ENCODE measurements at places on chromosomes 4 and X.

DNA sequence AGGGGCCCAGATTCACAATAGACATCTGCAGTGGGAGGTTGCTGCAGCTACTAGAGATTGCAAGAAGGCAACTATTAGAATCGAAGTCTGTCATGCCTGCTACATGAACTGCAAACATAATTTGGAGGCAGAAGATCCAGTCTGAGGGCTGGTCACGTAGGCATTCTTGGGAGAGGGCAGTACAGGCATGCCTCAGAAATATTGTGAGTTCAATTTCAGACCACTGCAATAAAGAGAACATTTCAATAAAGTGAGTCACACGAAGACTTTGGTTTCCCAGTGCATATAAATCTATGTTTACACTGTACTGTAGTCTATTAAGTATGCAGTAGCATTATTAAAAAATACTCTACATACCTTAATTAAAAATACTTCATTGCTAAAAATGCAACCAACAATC, 585.8 kb upstream of the FAT1 start:
- no peak for DNase-seq

DNA sequence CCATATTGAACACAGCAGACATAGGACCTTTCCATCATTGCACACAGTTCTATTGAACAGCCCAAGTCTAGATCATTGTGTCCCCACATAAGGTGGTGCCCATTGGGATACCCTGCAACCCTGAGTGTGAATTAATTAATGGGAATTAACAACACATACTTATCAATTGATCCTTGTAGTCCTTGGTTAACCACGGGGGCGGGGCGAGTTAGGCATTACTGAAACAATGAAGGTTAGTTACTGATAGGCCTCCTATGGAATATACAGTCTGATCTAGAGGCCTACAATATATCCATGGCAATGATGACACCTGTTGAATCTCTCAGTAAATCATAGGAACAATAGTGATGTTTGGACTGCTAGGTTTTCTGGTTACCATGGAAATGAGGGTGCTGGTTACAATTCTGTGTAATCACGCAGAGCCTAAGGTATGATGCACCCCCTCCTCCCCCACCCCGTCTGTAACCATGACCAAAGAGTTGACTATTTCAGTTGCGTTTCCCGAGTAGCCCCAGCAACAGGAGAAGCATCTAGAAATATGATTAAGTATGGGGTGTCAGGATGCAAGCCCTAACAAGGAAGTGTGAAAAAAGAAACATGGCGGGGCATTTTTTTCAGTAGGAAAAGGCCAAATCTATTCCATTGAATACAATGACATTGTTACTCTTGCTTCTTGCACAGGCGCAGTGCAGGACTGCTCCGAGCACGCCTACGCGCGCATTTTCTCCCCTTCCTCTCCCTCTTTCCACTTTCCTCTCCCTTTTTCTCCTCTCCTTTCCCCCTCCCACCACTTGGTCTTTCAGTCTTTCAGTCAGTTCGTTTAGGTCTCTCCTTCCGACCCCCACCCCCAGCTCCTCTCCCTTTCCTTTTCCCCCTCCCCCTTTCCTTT, 677 bp upstream of the NONO start:
- no peak for DNase-seq

- DNase-seq: no peak
Observed at GRCh38 chr4:21474195-21474594, 474.4 kb downstream of the KCNIP4 start.

- DNase-seq: no peak
Observed at GRCh38 chr4:123204737-123205136, 191.9 kb upstream of the SPRY1 start.

DNA sequence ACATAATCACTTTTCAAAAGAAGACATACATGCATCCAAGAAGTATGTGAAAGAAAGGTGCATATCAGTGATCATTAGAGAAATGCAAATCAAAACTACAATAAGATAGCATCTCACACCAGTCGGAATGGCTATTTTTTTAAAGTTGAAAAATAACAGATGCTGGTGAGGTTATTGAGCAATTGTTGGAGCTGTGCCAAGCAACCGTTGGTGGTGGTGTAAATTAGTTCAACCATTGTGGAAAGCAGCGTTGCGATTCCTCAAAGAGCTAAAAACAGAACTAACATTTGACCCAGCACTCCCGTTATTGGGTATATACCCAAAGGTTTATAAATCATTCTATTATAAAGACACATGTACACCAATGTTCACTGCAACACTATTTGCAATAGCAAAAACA, 14.2 kb downstream of the COX7B2 start:
- no peak for DNase-seq

- DNase-seq: no peak
Observed at GRCh38 chrX:109199726-109200125, 282.2 kb downstream of the GUCY2F start.

- DNase-seq: no peak
Observed at GRCh38 chr4:185261946-185262345, 52.5 kb downstream of the SNX25 start.

GRCh38 chr4:66169341-66169740, 499.1 kb upstream of the EPHA5 start:
- DNase-seq: no peak

- DNase-seq: no peak
Observed at GRCh38 chr4:42636645-42636949, 20.3 kb downstream of the ATP8A1 start.
